ENCODE measurements at places on chromosomes 13 and 19.

DNA sequence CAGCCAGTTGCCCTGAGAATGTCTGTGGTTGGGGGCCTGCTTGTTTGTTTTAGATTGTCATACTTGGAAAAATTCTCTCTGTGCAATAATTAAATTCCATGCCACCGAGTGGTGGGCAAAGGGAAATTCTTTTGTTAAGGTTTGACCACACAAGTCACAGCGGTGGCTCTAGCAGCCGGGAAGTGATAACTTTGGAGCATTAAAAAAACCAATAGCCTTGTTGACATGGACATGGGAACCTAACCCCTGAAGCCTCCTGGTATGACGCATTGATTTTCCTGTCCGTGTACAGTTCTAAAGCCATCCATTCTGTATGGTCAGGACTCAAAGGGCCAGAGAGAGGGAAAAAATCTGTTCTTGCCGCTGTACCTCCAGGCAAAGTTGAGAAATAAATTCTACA, 384.9 kb upstream of the ZNF507 start:
- DNase-seq: no peak

GRCh38 chr19:2111425-2111824, 14.7 kb downstream of the IZUMO4 start:
- DNase-seq: no peak

GRCh38 chr19:10000171-10000826, 10.0 kb downstream of the COL5A3 start:
- peak; percentile 66 for DNase-seq

DNA sequence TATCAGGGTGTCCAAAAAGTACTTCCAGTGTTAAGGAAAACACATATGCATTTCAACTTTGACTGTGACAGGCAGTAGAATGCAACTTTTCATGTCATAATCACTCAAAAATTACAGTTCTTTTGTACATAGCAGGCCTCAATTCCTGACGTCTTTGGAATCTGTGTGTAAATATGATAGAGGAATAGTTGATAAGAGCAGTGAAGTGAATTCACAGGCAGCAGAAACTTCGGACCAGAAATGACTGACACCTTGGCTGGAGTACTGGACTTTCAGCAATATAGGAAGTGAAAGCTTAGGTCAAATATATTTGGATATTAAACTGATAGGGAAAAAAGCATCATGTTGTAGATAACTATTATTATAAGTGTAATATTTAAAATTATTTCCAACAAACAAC, 1741.2 kb upstream of the PCDH20 start:
- DNase-seq: no peak

GRCh38 chr19:51327066-51328001, 14.6 kb downstream of the VSIG10L start:
- DNase-seq: peak; percentile 42

DNA sequence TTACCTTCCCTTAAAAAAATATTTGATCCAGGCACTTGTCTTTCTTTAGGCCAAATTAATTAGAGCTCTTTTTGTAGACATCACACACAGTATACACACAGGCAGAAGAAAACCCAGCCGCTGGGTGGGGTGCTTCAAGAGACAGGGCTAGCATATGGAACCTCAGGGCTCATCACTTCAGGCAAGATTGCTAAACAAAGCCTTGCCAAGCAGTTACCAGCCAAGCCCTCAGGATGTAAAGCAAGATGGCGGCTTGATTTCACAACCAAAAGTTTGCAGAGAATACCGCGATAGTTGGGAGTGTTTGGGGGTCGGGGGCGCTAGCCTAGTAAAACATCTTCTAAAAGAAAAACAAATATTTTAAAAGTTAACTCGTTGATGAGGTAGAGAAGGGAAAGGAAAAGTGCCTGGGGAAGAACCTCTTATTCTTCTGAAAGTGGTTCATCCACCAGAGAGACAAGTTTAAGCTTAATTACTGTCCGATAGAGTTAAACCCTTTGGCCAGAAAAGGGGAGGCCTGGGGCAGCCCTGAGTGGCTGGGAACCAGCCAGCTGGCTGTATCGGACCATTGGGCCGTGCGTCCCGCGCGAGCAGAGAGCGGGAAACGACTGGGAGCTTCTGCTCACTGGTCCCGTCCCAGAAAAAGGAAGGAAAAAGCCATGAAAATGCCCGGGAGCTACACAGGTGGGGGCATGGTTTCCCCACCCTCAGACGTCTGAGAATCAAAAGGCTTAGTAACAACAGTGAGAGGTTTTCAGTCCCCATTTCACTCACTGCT, 254.9 kb upstream of the PCDH20 start:
- DNase-seq: no peak

- no peak for DNase-seq
Measured at GRCh38 chr13:37395544-37395943, 203.0 kb downstream of the POSTN start.
